ENCODE measurements at places on chromosomes 7 and 10. TPM values are rescaled to one million over a fixed set of nuclear protein-coding genes. Genes with fewer than 3 reads are reported as not detected.

Gene RNF133
- total RNA-seq = not detected

Gene CALHM3
- total RNA-seq = not detected

Gene WASHC2A
- 23.0 TPM for total RNA-seq

Gene AKR1C3
- total RNA-seq = 36.2 TPM

Gene PAX2
- total RNA-seq = not detected

Data from GM23248 (cell line).